Prostate gland (tissue), 2 donors: ENCODE measurements at places on chromosomes 3 and 15.

- DNase-seq = peak; percentile 9
Observed at GRCh38 chr3:11230125-11230524, 42.1 kb upstream of the ATG7 start.

DNA sequence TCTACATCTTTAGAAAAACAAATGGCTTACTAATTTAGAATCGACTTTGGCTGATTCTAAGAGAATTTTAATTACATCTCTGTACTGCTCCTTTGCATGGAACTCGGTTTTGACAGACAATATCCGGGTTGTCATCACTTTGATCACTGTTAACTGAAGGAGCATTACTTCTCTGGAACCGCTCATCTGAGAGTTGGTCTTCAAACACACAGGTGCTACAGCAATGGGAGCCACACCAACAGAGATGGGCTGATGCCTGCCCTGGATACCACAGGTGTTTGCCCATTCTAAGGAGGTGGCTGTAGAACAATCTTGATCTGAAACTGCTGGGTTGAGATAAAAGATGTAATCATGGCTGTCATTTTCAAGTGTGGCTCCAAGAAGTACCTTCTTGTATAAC lies 21.6 kb downstream of the LINS1 start:
- no peak for DNase-seq

GRCh38 chr3:110625201-110625747 lies 446.3 kb upstream of the NECTIN3 start:
- DNase-seq = no peak

- DNase-seq = no peak
Observed at GRCh38 chr3:178246004-178246403, 290.2 kb upstream of the KCNMB2 start.
